Stimulated activated CD8-positive, alpha-beta memory T cell treated with anti-CD3 and anti-CD28 coated beads, Interleukin-15, amount 100 ng/mL, for 4 hours (primary cell): ENCODE measurements at places on chromosomes 7 and 10.

DNA sequence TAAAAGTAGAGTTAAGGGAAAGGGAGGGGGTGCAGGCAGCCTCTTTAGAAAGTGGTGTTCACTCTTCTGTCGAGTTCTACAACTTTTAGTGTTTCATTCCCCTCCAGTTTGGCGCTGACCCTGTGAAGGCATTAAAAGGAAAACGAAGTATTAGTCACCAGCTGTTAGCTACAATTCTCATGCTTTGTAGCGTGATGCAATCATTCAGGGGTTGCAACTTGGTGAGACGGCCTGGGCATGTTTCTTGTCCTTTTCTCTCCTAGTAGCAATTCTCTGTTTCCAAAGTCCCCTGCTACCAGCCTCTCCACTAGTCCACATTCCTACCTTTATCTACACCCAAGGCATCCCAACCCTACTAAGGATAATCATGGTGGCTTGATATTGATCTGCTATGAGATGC lies 33.7 kb upstream of the DGKI start:
- no peak for DNase-seq

DNA sequence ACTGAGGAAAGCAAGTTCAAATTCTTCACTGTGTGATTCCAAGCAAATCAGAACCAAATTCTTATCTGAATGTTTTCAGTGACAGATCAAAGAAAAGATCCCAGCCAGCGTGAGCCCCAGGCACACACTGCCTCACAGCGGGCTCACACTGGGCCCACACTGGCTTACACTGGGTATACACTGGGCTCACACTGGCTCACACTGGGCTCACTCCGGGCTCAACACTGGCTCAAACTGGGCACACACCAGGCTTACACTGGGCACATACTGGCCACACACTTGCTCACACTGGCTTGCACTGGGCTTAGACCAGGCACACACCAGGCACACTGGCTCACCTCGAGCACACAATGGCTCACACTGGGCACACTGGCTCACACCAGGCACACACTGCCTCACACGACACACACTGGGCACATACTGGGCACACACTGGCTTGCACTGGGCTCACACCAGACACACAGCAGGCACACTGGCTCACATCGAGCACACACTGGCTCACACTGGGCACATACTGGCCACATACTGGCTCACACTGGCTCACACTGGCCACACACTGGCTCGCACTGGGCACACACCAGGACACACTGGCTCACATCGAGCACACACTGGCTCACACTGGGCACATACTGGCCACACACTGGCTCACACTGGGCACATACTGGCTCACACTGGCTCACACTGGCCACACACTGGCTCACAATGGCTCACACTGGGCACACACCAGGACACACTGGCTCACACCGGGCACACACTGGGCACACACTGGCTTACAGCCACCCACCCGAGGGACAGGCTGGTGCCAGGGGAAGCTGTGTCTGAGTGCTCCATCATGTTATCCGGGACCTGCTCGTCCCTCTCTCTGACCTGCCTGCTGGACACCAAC lies 156.3 kb downstream of the PTPRN2 start:
- no peak for DNase-seq

GRCh38 chr7:116404389-116404788 lies 95.1 kb upstream of the CAV2 start:
- DNase-seq = no peak

- DNase-seq = no peak
Observed at GRCh38 chr7:101556453-101556968, 72.6 kb downstream of the MYL10 start.

GRCh38 chr10:48490946-48491345 lies 113.9 kb downstream of the ARHGAP22 start:
- no peak for DNase-seq

DNA sequence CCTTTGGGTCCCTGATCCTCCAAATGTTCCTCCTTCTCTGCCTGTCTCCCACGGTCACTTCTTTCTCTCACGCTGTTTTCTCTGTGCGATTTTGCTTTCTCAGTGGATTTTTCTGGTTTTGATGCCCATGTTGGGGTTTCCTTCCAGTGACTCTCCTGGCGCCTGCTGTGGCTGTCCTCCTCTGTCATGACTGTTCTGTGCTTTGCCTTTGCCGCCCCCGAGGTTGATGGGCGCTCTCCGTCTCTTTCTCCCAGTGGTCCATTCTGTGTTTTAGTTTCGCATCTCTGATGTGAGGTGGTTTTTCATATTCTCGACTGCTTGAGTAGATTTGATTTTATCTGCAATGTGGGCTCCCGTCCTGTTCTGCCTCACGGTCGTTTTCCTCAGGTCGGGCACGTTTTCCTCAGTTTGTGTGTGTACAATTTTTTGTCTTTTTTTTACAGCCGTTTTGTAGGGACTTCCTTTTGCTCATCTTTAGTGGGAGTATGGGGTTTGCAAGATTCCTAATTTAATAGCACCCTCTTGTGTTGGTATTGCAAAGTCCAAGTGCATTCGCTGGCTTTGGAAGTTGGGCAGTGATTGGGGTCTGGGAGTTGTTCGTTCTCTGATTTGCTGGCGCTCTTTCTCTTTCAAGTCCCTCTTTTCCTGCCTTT lies 100.0 kb downstream of the INPP5A start:
- DNase-seq = no peak

DNA sequence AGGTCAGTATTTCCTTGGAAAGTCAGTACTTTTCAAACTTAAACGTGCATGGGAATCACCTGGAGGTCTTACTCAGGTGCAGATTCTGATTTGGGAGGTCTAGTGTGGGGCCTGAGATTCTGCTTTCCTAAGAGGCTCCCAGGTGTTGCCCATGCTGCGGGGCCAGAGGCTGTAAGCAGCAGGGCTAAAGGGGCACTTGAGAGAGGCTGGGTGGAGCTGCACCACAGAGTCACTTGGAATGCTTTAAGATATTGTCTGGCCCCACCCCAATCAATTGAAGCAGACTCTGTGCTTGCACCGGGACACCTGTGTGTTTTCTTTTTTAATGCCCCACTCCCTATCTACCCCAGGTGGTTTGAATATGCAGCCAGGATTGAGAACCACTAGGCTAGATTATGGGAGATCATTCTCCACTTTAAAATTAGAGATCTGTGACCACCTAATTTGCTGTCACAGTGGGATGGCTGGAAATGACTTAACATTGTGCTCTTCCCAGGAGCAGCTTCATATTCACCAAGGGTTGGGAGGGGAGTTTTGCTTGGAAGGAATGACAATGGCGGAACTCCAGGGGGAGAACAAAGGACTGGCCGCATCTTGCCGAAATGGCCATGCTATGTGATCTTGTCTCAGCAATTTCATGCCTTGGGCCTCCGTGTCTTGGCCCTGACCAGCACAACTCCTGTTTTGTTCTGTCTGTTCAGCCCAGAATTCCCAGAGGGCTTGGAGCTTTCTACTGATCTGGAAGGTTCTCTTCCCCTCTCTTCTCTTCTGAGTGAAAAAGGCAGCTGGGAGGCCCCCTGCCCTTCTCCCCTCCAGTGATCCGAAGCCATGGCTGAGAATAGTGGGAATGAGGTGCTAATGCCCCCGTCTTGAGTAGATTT lies 80.2 kb downstream of the FAM241B start:
- no peak for DNase-seq

- no peak for DNase-seq
Observed at GRCh38 chr10:9076066-9076465, 1021.6 kb downstream of the GATA3 start.

GRCh38 chr7:120981888-120982615 lies 6.5 kb upstream of the CPED1 start:
- no peak for DNase-seq

- DNase-seq = no peak
Observed at GRCh38 chr10:14074062-14074884, 256.5 kb downstream of the FRMD4A start.

- no peak for DNase-seq
Observed at GRCh38 chr7:88546808-88547207, 212.7 kb upstream of the ZNF804B start.

GRCh38 chr10:90592638-90593302 lies 265.1 kb downstream of the HTR7 start:
- DNase-seq = no peak

DNA sequence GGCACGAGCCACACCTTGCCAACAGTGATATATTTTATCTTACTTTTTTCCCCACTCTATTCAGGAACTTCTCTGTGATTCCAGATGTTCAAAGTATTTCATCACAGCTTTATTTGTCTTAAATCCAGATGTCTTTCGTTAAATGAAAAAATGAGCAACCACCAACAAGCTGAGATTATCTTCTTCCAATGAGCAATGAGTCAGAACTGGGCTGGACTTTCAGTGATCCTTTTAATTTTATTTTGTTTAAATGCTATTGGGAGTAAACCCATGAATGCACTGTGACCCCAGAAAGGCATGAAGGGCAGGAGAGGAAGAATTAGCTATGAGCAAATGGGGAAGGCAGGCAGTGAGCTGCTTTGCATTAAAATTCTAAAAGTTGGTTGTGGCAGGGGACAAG lies 77.6 kb upstream of the IMMP2L start:
- DNase-seq = no peak

GRCh38 chr10:51183783-51184182 lies 109.5 kb downstream of the PRKG1 start:
- DNase-seq = no peak

GRCh38 chr7:71972534-71972933 lies 439.6 kb downstream of the CALN1 start:
- DNase-seq = no peak

DNA sequence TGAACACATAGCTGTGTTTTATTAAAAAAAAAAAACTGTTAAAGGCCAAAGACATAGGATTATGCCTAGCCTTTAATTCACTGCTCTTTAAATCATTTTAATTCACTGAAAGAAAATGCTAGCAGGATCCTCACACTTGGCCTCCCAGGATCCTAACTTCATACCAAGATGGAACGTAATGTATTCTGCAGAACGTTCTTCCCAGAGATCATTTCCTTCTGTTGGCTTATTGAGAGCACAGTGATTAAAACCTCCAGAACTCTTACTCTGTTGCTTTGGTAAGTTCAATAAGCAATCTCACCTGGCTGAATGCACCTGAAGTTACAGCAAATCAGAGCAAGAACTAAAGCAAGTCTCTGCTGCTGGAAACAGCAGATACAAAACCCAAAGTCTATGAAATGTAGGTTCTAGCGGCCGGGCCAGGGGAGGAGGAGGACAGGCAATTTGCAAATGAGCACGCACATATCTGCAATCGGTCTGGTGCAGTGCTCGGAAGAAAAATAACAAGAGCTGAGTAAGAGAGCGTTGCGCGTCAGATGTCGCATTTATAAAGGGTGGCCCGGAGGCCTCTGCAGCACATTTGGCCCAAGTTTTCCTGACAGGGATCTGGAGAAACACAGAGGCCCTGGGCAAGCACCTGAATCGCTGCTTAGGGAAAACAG lies 193.9 kb downstream of the FAM107B start:
- no peak for DNase-seq

DNA sequence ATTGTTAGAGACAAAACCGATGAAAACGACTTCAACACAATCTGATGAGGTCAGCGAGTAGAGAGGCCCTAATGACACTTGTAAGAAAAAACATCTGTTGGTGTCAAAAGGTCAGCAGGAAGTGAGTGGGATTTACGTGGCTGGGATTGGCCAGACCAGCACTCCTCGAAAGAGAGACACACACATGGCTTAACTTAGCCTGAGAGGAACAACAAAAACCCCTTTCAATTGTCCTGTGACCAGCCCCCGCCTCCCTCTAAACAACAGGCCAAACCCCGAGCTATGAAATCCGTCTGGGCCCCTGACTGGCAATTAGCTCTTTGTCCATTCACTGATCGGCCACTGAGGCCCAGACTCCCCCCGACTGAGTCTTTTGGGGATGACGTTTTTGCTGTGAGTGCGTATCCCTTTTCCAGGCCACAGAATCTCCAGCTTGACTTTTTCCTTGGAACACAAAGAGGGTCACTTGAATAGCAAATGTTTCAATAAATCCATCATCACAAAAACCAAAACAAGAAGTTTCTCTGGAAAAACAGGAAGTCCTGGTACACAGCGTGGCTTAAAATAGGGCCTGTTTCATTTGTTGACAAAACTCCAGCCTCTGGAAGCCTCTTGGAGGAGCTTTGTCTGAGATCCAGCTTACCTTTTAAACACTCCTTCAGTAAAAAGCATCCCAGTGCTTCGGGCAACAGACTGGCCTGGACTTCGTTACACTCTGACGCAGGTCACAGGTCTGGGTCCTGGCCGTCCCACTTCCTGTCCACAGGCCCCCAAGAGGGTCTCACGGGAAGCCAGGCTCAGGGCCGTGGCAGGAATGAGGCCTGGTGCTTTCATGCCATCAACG lies 103.0 kb downstream of the CTBP2 start:
- no peak for DNase-seq

DNA sequence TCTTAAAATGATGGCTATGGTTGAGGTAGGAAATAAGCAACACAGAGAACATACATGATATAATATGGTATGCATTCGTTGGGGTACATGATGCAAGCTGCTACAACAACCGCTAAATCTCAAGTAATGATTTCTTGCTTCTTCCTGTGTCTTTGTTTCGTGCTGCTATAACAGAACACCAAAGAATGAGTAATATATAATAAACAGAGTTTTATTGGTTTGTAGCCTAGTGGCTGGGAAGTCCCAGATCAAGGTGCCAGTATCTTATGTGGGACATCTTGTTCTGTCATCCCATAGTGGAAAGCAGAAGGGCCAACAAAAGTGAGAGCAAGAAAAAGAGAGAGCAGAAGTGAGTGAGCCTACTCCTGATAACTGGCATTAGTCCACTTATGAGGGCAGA lies 689.7 kb downstream of the SUGCT start:
- DNase-seq = no peak

DNA sequence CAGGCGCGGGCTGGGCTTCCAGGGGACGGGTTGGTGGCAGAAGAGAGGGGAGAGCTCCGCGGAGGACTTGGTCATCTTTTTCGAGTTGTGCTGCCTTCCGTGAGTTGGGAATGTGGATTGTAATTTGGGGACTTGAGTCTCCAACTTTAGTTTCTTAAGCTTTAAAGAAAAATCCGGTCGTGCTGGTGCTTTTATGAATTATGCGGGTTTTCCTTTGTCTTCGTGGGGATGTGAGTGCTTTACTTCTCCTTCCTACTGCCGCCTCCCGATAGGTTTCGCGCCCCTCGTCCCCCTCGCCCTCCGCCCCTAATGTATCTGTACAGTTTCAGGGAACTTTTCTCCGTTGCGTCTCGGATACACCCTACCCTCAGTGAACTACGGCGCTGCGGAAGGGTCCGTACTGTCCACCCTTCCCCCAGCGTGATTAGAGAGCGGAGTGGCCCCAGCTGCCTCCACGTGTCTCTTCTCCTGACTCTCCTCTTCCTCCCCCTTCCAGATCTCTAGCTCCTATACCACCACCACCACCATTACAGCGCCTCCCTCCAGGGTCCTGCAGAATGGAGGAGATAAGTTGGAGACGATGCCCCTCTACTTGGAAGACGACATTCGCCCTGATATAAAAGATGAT lies 649 bp downstream of the SCD start:
- DNase-seq = no peak

- no peak for DNase-seq
Observed at GRCh38 chr7:151837285-151838042, 39.5 kb downstream of the PRKAG2 start.

GRCh38 chr10:123988694-123989093 lies 97.1 kb upstream of the CPXM2 start:
- no peak for DNase-seq

DNA sequence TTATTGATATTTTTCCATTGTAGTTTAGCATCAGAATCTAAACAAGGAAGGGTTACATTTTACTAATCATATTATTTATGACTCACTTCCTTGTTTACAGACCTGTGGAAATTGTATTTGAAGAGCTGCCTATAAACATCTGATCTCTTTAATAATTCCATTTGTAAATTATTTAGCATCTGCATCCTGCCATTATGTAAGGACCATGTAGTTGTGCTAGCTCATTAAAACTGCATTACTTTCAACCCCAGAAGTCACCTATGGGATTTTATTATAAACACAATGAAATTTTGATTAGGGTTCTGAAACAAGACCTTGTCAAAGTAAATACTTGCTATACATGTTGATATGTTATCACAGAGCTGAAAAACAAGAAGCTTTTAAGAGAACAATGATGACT lies 146.8 kb upstream of the SLC26A5 start:
- DNase-seq = no peak
